ENCODE measurements at places on chromosomes 16 and 17.

DNA sequence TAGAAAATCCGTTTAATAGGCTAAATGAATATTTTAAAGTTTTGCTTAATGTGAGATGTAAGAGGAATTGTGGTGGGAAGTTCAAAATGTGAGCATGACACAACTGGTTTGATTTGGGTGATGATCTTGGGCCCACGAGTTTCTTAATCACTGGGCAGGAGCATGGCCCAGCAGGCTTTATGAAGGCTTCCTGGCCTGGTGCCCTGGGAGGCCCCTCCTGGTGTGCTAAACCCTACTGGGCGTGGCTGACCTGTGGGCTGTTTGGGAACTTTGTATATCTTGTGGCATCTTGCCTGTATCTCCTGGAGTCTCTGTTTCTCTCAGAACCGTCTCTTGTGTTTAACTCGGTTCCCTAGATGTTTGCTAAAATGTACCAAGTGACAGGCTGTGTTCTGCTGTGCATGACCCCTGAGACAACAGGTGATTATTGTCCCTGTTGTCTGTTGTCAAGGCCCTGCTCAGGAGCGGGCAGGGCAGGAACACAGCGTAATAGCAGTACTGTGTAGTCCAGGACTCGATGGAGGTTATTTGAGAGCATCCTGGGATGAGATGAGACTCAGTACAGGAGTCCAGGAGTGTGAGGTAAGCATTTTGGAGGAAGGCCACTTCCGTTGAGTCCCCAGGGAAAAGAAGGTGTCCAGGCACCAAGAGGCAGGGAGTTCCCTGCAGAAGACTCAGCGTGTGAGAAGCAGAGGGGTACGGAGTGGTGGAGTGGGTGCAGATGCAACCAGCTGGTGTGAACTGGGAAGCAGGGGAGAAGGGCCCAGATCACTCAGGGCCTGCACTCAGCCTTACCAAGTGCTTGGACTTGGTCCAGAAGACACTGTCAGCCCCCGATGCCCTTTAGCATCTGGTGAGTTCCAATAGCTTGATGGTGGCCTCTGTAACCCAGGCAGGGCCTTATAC, 48.5 kb downstream of the B9D1 start:
- H3K27me3 ChIP-seq: no peaks in the 10 kb centered on the region
- H3K4me3 ChIP-seq: no peak overlapping the region
- no peaks in the 10 kb centered on the region for H3K36me3 ChIP-seq

- no peak overlapping the region for H3K4me3 ChIP-seq
- no peaks in the 10 kb centered on the region for H3K27me3 ChIP-seq
- peaks cover 35% of the 10 kb centered on the region for H3K4me1 ChIP-seq
- no peak overlapping the region for H3K27ac ChIP-seq
Measured at GRCh38 chr17:29140631-29141513, 39.3 kb downstream of the MYO18A start.

DNA sequence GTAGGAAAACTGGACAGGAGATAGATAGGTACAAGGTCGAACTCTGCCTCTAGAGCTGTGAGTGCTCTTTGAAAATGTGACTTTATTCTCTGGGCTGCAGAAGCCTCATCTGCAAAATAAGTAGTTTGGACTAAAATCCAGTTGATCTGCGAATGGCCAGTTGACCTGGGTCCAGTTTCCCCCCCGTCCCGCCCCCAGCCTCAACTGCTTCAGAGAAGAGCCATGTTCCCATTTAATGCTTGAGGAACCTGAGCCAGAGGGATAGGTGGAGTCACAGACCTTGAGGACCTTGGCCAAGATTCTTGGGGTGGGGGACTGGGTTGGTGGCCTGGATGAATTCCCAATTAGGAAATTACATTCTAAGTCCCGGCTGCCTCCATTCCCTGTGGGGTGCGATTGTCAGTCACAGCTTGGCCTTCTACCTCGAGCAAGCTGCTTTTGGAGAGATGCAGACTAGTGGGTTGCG, 14.1 kb downstream of the TBX2 start:
- H3K4me3 ChIP-seq: no peak overlapping the region
- H3K36me3 ChIP-seq: no peaks in the 10 kb centered on the region
- no peak overlapping the region for H3K27ac ChIP-seq
- no peaks in the 10 kb centered on the region for H3K27me3 ChIP-seq
- H3K4me1 ChIP-seq: peaks cover 15% of the 10 kb centered on the region

- H3K4me3 ChIP-seq: no peak overlapping the region
- DNase-seq: no peak
- H3K27ac ChIP-seq: no peak overlapping the region
Measured at GRCh38 chr17:71304498-71305158, 816.2 kb upstream of the SOX9 start.

DNA sequence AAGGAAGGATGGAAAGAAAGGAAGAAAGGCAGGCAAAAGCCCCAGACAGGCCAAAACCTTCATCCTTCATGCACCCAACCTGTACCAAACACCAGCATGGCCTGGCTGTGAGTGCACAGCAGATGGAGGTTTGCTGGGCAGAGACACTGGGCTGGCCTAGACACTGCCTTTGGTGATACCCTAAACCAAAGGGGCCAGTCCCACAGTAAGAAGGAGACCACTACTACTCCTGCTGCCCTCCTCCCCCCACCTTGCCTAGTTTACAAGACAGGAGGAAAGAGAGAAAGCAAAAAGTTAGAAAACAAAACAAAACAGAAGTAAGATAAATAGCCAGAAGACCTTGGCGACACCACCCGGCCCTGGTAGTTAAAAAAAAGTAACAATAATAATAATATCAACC, 19.1 kb downstream of the QPRT start:
- no peaks in the 10 kb centered on the region for H3K36me3 ChIP-seq
- no peak overlapping the region for H3K4me3 ChIP-seq
- no peak overlapping the region for H3K27ac ChIP-seq
- H3K4me1 ChIP-seq: no peaks in the 10 kb centered on the region
- H3K27me3 ChIP-seq: no peaks in the 10 kb centered on the region

DNA sequence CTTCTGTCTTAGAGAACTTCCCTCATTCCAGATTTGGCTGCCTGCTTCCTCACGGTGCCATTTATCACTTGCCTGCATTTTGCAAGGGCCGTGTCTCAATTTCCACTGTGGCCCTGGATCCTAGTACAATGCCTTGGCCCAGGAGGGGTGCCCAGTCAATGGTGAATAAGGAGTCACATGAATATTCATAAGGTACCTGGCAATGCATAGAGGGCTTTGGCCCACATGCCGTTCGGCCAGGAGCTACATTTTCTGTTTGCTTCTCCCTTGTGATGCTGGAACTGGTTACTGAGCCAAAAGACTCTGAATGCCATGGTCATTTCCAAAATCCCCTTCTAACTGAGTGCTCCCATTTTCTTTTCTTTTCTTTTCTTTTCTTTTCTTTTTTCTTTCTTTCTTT, 4.8 kb upstream of the PIRT start:
- no peaks in the 10 kb centered on the region for H3K36me3 ChIP-seq

GRCh38 chr17:42709561-42709960, 27.2 kb downstream of the CNTNAP1 start:
- no peak for DNase-seq
- no peak overlapping the region for H3K27ac ChIP-seq
- H3K4me1 ChIP-seq: no peaks in the 10 kb centered on the region
- H3K4me3 ChIP-seq: no peak overlapping the region
- peaks cover 2% of the 10 kb centered on the region for H3K36me3 ChIP-seq

DNA sequence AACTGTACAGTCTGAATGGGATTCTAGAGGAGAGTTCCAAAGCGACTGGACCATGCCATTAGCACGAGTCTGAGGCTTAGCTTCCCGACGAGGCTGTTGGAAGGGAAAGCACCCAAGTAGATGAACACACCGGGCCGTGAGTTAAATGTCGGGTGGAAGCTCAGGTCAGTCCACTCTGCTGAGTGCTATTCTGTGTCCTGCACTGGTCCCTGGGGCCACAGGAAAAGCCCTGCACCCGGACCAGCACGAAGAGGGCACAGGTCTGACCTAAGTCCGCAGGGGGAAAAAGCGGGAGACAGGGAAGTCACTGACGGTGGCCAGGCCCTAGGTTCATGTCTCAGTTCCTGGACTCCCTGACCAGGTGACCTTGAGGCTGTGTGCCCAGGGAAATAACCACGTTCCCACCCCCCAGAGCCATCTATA, 44.1 kb upstream of the RBFOX3 start:
- H3K27me3 ChIP-seq: peaks cover 26% of the 10 kb centered on the region
- no peaks in the 10 kb centered on the region for H3K36me3 ChIP-seq
- H3K4me3 ChIP-seq: no peak overlapping the region
- no peak overlapping the region for H3K27ac ChIP-seq
- no peaks in the 10 kb centered on the region for H3K4me1 ChIP-seq
- DNase-seq: no peak

DNA sequence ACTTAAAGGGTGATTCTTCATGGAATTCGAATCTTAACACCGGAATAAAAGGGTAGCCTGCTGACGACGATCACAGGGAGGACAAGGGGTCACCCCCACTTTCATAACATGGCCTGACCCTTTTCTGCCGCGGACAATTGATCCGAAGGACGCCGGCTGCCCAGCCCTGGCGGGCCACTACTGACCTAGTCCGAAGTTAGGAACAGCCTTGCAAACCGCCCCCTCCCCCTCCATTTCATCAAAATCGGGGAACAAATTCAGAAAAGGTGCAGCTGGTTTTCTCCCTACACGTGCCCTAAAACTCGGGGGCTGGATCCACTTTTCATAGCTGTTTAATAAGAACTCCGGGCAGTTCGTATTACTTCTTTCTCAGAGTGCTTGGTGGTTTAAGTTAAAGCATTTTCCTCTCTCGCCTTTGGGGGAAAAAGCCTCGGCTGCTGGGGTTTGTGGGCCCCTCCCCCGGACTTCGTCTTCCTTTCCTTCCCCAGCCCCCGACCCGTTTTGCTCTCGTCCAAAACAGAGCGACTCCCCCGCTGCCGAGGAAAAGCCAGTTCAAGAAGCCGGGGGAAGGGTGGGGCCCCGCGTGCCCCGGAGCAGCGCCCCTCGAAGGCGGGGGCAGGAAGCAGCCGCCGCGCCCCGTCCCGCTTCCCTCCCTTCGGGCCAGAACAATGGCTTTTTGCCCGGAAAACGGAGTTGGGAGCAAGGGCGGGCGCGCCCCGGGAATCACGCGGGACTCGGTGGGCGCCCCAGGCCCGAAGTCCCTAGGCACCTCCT, 641 bp upstream of the CBX2 start:
- DNase-seq: no peak
- peak overlapping the region; percentile 60 for H3K4me3 ChIP-seq
- H3K36me3 ChIP-seq: peaks cover 3% of the 10 kb centered on the region

GRCh38 chr17:42880776-42881310, 19.8 kb upstream of the G6PC1 start:
- no peak overlapping the region for H3K27ac ChIP-seq
- H3K4me1 ChIP-seq: no peaks in the 10 kb centered on the region
- no peaks in the 10 kb centered on the region for H3K27me3 ChIP-seq
- DNase-seq: no peak

- H3K4me3 ChIP-seq: no peak overlapping the region
- no peaks in the 10 kb centered on the region for H3K36me3 ChIP-seq
- no peak overlapping the region for H3K27ac ChIP-seq
Measured at GRCh38 chr16:27414788-27415431, 12.9 kb downstream of the IL21R start.

GRCh38 chr16:24970708-24971107, 44.5 kb downstream of the ARHGAP17 start:
- no peak for DNase-seq
- H3K36me3 ChIP-seq: 0 out of 2 replicates have a peak, but pooled peaks cover 2% of the 10 kb centered on the region
- H3K4me1 ChIP-seq: peaks cover 2% of the 10 kb centered on the region
- H3K4me3 ChIP-seq: no peak overlapping the region

GRCh38 chr16:85428168-85428898, 184.8 kb upstream of the GSE1 start:
- H3K27ac ChIP-seq: no peak overlapping the region
- H3K36me3 ChIP-seq: no peaks in the 10 kb centered on the region
- H3K4me3 ChIP-seq: no peak overlapping the region
- H3K4me1 ChIP-seq: no peaks in the 10 kb centered on the region

GRCh38 chr17:40093005-40093579, 7.3 kb downstream of the NR1D1 start:
- H3K4me3 ChIP-seq: no peak overlapping the region
- peaks cover 23% of the 10 kb centered on the region for H3K4me1 ChIP-seq
- H3K27me3 ChIP-seq: no peaks in the 10 kb centered on the region
- no peak overlapping the region for H3K27ac ChIP-seq
- 0 out of 2 replicates have a peak, but pooled peaks cover 2% of the 10 kb centered on the region for H3K36me3 ChIP-seq

DNA sequence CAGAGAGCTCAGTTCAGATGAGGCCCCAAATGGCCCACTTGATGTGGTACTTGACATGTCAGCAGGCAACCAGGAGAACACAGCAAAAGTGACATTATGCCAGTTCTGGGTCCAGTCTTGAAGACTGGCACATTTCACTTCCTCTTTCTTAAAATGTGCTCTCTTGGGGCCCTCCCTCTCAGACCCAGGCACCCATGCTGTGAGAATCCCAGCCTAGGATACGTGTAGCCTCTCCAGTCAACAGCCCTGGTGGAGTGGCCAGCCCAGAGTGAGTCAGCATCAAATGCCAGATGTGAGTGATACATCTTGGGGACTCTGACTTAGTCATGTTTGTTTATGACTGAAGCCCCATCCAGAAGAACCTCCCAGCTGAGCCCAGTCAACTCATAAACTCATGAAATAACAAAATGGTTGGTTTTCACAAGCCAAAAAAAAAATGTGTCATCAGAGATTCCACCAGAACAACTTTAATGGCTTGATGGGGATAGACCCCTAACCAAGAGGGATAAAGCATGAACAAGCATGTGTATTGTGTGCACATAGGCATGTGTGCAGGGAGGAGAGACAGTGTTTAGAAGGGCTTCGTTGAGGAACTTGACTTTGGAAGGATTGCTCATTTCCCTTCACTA, 82.5 kb upstream of the TNRC6C start:
- no peak overlapping the region for H3K27ac ChIP-seq
- H3K27me3 ChIP-seq: no peaks in the 10 kb centered on the region
- H3K4me3 ChIP-seq: no peak overlapping the region
- DNase-seq: no peak
- no peaks in the 10 kb centered on the region for H3K4me1 ChIP-seq
- H3K36me3 ChIP-seq: no peaks in the 10 kb centered on the region

All from Panc1 (cell line).